ENCODE measurements at places on chromosomes 13 and 19.

GRCh38 chr13:25840261-25840660, 211.6 kb downstream of the SHISA2 start:
- DNase-seq, result no peak

DNA sequence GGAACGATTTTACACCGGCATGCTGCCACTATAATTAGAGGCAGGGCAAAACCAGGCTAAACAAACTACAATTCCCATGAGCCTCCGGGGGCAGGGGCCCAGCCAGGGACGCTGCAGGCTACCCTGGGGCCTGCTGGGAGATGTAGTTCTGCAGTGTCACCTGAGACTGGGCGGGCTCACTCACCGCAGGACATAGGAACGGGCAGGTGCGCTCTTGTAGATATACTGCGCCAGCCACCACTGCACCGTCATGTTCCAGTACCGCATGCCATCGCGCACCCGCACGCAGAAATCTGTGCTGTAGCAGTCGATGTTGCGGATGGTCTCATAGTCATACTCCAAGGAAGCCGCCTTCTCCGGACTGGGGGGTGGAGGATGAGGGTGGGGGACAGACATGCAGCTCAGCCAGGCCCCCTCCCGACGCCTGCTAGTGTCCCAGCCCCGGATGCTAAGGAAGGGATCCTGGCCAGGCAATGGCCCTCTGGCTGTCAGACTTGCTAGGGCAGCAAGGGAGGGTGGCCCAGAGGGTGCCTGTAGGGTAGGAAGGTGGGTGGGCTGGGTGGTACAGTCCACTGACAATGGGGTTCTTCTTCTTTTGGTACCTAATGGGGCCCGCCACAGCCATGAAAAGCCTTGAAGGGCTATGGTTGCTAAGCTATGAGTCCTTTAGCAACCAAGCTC, 5.8 kb upstream of the TMC4 start:
- DNase-seq, result peak; percentile 37

DNA sequence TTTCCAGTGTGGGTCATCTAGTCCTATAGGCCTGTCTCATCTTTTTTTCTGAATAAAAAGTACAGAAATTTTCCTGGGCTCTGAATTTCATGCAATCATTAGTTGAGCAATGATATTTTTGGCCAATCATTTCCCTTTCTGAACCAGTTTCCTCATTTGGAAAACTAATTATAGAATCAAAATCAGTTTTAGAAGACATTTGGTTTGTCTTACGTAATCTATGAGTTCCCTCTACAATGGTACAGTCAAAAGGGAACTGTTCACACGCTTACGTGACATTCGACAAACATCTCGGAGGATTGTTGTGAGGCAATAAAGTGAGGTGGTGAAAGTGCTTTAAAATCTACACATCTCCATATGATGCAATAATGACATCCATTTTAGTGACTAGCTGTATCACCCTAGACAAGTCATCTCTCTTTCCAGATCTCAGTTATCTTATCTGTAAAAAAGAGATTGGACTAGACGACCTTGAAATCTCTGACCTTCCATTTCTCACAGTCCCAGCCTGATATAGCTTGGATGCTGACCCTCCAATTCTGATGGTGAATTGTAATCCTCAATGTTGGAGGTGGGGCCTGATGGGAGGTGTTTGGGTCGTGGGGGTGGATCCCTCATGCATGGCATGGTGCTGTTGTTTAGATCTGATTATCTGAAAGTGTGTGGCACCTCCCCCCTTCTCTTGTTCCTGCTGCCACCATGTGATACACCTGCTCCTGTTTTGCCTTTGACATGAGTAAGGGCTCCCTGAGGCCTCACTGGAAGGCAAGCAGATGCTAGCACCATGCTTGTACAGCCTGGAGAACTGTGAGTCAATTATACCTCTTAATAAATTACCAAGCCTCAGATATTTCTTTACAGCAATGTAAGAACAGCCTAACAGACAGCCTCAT, 26.7 kb downstream of the FLT1 start:
- no peak for DNase-seq

DNA sequence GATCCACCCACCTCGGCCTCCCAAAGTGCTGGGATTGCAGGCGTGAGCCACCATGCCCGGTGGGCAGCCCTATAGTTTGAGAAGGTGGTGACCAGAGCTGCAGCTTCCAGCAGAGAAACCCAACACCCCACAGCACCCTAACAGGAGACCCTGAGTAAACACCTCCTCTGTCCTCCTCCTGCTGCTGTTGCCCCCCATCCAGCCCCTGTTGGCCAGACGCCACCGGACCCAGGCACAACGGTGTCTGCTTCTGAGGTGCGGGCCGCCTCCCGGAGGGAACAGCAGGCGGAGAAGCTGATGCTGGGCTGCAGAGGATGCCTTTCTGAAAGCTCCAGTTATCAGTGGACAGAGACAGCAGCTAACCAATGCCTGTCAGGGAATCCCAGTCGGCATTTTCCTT, 175.5 kb downstream of the COL4A1 start:
- no peak for DNase-seq

DNA sequence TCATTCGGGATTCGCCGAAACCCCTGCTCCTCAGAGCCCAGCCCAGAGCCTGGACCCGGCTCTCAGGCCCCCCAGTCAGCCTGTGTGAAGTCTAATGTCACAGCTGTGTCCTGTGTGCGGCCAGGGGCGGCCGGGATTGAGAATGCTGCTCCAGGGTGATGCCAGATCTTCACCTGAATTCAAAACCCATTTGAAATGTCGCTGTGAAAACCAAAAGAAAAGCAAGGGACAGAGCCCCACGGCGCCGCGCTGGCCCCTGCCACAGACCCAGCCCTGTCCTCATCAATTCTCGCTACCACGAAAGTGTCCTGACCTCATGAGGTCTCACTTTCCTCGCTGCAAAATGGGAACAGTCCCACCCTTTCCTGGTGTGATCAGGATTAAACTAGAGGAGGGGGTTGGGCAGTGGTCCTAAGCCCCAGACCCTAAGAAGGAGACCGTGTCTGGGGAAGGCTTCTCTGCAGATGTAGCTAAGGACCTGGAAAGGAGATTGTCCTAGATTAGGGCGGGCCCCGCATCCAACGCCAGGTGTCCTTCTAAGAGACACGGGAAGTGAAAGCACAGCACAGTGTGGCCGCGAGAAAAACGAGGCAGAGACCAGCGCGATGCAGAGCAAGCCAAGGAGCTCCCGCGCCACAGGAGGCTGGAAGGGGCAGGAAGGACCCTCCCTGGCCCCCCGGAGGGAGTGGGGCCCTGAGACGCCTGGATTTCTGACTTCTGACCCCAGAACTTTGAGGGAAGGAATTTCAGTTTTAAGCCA, 34.0 kb upstream of the SPACA7 start:
- no peak for DNase-seq

DNA sequence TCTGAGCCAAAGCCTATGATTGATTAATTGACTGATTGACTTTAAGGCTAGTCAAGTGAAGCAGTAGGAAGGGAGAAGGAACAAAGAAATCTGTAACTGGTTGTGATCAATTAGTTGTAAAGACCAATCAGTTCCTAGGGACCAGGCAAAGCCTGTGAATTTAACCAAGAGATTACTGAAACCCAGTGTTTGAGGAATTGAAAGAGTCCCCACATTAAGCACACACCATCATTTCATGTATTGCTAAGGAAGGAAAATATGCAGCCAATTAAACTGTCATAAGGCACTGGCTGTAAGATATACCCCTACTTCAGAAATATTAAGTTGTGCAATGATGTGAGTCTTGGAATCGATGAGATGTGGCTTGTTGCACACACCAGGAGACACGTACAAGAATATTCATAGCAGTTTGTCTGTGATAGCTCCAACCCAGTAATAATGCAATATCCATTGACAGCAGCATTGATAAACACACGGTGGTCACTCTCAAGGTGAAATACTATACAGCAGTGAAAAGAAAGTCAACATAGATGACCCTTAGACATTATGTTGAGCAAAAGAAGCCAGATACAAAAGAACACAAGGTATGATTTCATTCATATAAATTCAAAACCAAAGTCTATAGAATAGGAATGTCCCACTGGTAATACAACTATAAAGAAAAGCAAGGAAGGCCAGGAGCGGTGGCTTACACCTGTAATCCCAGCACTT, 9.0 kb downstream of the C19orf47 start:
- no peak for DNase-seq

- DNase-seq, result no peak
These were observed 5.7 kb upstream of the SPACA4 start for GRCh38 chr19:48600679-48601417.

GRCh38 chr19:10866495-10866894, 4.9 kb upstream of the CARM1 start:
- DNase-seq, result no peak

- DNase-seq, result peak; percentile 50
These were observed 161.6 kb downstream of the KDM4B start for GRCh38 chr19:5130371-5131030.

GRCh38 chr13:24076109-24076508, 84.4 kb upstream of the SPATA13 start:
- DNase-seq, result no peak

GRCh38 chr19:42328854-42329253, 3.4 kb downstream of the MEGF8 start:
- no peak for DNase-seq

GRCh38 chr13:33725340-33725739, 92.6 kb upstream of the RFC3 start:
- no peak for DNase-seq

GRCh38 chr19:35226748-35227147, 1.8 kb downstream of the FAM187B start:
- DNase-seq, result no peak

DNA sequence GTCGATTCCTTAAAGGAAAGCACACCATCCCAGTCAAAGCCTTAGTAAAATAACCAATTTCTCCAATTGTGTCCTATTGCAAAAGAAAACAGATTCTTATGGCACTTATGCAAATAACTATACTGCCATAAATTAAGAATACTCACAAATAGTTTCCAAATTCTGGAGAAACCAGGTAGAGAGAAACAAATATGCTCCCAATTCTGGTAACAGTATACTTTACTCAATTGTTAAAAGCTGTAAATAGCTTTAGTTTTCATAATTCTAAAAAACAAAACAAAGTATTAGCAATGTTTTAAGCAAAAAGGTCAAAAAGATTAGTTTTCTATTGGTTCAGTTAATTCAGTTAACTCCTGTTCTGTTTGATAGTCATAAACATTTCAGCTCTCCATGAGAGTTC, 18.2 kb upstream of the UBAC2 start:
- DNase-seq, result no peak

DNA sequence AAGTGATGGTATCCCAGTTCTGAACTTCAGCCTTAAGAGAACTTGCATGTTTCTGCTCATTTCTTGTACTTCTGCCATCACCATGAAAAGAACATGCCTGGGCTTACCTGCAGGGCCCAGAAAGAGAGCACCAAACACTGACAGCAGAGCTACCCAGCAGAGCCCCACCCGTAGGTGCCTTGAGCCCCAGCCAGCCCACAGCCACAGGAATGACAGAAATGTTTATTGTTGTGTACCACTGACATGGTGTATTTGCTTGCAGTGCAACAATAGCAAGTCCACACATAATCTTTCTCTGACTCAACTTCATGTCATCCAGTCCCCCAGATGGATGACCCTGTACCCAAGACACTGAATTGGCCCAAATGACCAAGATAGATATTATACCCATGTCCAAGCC, 195.2 kb downstream of the TSHZ3 start:
- no peak for DNase-seq

- DNase-seq, result no peak
These were observed 8.2 kb downstream of the SERTM1 start for GRCh38 chr13:36681894-36682624.

DNA sequence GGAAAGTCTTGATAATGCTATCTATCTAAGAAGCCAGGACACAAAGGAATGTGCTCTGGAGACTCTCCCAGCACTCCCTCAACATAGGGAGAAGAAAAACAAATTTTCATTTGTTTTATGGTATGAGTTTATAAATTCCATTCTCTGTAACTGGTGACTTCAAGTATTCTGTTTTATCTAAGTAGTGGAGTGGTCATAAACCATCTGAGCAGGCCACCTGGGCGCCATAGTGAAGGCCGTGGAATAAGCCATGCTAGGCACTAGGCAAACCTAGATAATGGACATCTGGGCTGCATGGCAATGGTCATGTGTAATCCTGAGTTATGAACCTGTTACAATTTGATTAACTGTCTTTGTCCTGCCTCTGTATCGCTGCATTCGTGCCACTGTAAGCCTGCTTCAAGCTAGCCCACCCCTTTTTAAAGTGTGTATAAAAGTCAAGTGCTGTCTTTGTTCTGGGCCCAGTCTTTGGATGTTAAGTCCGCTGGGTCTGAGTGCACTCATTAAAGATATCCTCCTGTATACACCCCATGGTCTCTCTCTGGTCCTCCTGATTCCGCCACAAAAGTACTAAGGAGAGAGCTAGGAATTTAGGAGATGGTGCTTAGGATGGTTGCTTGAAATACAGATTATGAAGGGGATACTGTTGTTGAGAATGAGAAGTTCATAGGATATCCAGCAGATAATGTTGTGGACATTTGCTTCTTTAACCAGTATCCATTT, 13.2 kb downstream of the GTF2F2 start:
- DNase-seq, result no peak

DNA sequence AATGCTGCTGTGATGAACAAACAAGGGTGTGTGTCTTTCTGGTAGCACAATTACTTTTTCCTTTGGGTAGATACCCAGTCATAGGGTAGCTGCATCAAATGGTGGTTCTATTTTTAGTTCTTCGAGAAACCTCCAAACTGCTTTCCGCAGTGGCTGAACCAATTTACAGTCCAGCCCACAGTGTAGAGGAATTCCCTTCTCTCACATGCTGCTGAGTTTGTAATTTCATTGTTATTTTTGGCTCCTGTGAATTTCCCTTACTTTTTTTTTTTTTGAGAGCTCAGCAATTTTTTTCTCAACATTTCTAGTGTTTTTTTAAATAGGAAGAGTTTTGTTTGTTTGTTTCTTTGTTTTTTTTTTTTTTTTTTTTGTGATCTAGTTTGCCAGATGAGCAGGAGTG, 37.5 kb upstream of the ADGRE1 start:
- no peak for DNase-seq

- no peak for DNase-seq
These were observed 584.3 kb upstream of the SLITRK6 start for GRCh38 chr13:86383561-86383960.

DNA sequence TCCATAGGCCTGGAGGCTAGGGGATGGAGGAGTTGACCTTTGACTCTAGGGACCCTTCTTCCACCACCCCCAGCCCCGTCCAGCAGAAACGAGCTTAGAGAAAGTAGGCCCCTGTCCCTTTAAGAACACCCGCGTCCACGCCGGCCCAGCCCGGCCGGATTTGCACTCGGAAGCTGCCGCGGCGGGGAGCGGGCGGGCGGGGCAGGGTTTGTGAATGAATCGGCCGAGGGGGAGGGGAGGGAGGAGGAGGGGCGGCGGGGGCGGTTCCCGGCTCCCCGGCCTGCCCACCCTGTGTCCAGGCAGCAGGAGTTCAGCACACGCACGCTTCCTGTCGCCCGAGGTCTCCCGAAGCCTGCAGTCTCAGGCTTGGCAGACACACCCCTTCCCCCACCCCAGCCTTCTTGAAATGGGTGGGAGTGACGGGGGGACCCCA, 1.5 kb downstream of the UNC13A start:
- DNase-seq, result no peak

GRCh38 chr19:2016041-2016807, 710 bp upstream of the BTBD2 start:
- DNase-seq, result peak; percentile 46

GRCh38 chr19:9806803-9807202, 12.1 kb downstream of the FBXL12 start:
- no peak for DNase-seq
